ENCODE measurements at places on chromosomes 6 and 20.

DNA sequence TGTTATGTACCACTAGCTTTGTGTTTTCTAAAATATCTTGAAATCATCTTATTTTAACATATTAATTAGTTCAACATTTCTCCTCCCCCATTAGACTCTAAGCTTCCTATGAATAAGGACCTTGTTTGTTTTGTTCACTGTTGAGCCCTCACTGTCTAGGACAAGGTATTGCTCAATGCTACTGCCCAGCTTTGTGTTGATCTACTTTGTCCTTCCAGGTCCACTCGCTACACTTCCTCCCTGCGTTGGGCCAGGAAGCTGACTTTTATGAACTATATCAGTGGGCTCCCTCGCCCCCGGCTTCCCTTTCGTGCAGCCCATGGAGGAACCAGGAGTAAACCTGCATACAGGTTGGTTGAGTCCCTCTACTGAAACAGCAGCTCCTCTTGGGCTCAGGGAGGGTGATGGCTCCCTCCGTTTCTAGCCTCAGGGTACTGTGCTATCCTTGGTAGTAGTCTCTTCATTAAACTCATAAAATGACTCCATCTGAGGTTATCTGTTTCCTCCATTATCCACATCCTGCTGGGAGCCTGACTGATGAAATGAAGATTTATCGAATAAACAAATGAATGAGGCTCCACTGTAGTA, 272.5 kb downstream of the CLIC5 start:
- no peak for DNase-seq

DNA sequence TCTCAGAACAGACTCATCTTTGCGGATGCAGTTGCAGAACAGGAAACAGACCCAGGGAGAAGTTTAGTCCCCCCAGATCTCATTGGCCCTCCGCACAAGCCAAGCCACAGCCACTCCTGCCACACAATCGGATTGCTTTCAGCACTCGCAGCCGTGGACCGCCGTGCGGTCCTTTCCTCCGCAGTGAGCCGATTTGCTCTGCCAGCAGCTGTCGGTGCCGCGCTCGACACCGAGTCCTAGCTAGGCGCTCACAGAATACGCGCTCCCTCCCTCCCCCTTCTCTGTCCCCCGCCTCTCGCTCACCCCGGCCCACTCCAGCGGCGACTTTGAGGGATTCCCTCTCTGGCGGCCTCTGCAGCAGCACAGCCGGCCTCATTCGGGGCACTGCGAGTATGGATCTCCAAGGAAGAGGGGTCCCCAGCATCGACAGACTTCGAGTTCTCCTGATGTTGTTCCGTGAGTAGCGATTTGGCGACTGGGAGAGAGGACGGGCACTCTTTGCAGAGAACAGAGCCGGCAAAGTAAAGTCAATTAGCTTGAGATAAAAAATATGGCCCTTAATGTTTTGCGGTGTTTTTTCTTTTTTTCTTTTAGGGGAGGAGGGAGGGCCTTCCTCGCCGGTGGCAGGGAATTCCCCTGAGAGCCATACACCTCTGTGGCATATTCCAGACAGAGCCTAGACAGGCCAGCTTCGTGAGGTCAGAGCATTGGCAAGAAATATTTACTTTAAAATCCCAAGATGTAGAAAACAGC, at the start of gene LAMP5:
Gene LAMP5, plus strand, starts transcription at position 130 of the 753 bp plus-strand sequence. Its CDS starts 263 bp downstream, at position 393.
- no peak for DNase-seq

- DNase-seq = no peak
Measured at GRCh38 chr6:100347901-100348550, 116.7 kb downstream of the SIM1 start.

- no peak for DNase-seq
Measured at GRCh38 chr6:11200356-11200755, 32.1 kb downstream of the NEDD9 start.

DNA sequence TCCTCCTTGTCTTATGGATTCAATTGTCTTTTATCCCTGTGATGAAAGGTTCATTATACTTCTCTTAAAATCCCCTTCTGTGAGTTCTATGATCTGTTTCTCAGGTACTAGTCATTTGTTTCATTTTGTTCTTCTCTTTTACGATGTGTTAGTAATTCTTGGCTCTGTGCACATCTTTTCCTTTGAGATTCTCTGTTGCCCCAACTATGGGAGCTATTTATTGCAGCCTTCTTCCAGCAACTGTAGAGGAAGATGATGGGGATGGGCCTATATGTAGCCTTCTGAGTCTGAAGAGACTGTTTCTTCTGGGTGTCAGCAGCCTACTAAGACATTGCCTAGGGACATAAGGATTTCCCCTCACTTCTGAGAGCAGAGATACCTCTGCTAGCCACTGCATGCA, 50.4 kb upstream of the TRERF1 start:
- DNase-seq = no peak

DNA sequence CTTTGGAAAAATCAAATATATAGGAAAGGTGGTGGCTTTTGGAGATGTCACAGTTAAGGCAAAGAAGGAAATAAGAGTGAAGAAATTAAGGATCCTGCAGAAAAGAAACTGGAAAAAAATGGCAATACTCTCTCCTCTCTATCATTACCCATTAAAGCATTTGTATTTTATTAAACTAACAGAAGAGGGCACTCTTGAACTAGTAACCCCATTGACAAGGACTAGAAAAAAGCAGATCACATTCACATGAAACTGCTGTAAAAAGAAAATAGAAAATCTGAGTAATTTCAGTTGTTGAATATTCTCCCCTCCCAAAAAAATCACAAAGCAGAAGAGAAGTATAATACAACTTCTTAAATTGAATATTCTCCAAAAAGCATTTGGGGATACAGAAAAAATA, 104.1 kb upstream of the SLC35B3 start:
- no peak for DNase-seq

- no peak for DNase-seq
Measured at GRCh38 chr6:163459536-163459935, 45.0 kb downstream of the QKI start.

All from gastrocnemius medialis (tissue), 4 donors.